ENCODE measurements at places on chromosomes 4 and X.

- DNase-seq: no peak
Observed at GRCh38 chrX:69130439-69130838, 34.8 kb downstream of the PJA1 start.

DNA sequence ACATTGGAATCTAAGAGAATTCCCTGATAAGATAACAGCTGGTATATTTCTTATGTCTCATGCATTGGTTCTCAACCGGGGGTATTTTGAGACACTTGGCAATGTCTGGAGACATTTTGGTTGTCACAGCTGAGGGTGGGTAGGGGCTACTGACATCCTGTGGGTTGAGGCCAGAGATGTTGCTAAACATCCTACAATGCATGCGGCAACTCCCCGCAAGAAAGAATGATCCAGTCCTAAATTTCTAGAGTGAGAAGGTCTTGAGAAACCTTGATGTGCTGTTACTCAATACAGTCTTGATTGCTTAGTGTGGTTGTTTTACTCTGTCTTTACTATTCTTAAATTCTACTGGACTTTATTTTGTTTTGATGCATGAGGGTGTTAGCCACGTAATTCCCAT is 287.2 kb downstream of the FRMPD4 start:
- no peak for DNase-seq

DNA sequence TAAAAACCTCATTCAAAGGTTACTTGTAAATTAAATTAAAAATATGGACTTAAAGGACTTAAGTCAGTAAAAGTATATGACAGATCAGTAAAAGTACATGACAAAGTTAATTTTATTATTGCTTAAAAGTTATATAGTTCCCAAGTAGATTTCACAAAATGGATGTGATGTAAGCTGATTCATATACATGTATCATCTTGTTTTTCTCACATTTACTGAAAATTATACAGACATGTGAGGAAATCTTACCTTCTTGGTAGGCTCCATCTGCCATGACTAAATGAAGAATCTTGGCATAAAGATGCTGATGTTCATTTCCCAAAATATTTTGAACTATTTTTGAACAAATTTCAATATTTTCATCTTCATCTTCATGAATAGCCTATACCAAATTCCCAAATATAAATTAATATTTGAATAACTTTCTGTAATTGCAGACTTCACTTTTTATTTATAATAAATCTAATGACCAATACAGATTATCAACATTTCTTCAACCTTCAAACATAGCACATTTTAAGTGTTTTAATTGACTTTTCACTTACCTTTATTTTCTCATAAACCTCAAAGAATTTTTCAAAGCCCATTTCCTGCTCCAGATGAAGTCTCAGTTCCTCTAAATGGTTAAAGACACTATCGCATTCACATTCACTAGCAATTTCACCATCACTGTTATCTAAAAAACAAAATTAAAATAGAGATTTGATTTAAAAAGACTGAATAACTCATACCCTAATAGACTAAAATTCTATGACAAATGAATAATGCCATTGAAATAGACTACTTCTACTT is 129.4 kb upstream of the SH3RF1 start:
- DNase-seq: no peak

- no peak for DNase-seq
Observed at GRCh38 chr4:14375816-14376215, 626.5 kb upstream of the CPEB2 start.

DNA sequence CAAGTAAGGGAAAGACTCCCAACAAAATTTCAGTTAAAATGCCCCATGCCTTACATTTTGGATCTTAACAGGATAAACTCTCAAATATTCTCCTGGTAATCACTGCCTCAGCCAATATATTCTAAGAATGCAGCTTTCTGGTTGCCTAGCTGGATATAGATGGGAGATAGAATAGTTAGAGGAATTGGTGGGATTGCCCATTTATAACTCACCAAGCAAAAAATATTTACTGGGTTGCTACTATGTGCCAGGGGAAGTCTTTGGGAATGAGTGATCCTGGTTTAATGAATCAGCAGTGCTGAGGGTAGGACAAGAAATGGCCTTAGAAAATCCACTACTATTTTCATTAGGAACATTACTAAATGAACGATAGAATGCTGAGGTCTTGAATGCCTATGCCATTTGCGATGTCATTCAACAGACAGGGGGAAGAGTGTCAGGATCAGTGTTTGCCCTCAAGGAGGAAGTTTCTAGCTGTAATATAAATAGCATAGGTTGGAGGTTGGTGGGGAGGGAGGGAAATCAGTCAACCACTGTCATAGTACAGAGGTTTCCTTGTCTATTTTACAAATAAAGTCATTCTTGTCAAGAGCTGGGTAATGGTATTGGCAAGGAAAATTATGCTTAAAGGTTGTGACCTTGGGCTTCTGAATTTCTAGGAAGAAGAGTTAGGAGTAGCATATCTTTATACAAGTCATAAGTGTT is 63.5 kb downstream of the ENOPH1 start:
- DNase-seq: no peak

DNA sequence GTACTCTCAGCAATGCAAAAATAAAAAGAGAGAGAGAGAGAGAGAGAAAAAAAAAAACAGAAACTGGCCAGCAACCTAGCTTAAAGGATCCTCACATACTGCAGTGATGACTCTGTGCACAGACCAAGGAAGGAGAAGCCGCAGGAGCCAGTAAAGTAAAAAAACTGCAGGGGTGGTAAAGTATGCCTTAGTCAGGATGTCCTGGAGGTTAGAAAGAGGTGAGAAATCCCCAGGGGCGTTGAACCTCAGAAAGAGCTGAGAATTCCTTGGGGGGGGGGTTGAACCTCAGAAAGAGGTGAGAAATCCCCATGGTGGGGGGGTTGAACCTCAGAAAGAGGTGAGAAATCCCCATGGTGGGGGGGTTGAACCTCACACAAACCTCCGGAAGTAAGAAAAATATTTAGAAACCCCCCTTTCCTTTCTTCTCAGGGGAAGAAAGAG is 48.0 kb downstream of the MAGEA9 start:
- DNase-seq: no peak

DNA sequence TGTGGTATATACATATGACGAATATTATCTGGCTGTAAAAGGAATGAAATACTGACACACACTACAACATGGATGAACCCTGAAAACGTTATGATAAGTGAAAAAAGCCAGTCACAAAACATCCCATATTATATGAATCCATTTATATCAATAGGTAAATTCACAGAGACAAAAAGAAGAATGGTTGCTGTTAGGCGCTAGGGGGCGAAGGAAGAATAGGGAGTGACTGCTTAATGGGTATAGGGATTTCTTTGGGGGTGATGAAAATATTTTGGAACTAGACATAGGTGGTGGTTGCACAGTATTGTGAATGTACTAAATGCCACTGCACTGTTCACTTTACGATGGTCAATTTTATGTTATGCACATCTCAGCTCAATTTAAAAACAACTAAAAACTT is 96.4 kb upstream of the EGFL6 start:
- no peak for DNase-seq

DNA sequence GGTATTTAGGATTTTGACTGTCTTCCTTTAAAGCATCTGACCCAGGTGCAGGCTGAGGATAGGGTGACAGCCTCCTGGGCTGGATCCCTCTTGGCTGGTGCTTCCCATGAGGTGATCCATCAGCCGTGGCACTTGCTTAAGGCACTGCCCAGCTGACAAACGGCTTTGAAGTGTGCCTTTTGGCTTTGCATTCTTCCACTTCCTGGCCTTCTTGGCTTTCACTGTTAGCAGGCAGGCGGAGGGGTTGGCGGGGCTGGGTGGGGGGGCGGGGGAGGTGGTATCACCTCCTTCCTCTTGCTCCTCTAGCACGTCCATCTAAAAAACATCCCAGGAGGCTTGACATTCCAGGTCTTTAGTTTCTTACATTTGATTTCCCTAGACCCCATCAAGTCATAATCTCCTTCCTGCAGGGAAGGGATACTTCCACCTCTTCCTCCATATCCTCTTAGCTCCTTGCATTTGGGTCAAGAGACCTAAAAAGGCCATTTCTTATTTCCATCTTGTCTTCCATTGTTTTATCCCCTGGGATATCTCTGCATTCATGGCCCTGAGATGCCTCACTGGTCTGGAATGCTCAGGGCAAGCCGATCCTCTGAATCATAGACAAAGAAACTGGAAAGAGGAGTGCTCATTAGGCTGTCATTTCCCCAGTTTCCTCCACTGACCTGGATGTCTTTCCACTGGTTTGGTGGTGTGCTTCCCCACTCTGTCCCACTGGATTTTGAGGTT is 11.3 kb upstream of the APLN start:
- no peak for DNase-seq

DNA sequence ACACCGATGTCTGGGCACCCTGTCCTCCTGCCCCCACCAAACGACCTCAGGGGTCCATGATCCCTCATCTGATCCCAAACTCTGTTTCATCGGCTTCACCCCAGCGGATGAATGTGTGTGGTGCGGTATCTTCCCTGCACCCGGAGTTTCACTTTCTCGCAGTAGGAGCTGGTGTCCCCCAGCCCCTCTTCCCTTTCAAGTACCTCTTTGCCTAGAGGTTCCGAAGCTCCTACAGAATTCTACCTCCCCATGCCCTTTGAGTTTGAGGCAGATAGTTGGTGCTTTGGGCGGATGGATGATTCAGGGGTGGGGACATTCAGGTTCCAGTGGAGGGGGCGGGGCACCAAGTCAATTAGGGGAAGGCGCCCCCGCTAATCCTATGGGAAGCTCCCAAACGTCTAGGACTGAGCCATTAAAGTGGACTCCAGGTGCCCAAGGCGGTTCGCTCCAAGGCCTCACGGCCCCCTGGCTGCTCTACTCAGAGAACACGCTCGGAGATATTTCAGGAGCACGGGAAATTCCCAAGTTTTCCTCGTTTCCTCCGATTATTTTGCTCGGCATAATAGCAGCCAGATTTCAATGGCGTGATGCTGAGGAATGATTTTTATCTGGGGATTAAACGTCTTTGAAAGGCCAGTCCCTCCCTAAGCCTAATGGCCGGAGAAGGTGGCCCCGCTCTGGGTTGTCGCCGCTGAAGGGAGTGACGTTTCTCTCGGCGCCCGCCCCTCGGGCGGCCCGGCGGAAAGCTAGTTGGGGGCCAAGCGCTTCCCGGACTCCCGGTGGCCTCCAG is 1.3 kb downstream of the MSX1 start:
- no peak for DNase-seq

DNA sequence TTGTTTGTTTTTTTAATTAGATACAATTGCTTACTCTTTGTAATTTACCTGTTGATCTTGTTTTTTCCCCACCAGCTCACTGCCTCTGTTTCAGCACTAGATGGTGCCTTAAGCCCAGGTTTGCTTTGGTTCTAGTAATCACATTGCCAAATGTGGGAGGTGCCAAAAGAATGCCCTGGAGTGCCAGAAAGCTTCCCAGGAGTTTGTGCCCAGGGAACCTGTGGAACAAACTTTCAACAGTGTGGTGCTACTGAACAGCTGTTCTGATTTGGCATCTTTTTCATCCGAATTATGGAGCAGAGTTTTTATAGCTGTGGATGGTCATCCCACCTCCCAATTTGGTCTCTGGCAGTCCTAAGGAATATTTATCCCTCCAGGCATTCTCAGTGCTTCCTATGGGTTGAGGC is 1000.7 kb downstream of the STIM2 start:
- peak; percentile 4 for DNase-seq

DNA sequence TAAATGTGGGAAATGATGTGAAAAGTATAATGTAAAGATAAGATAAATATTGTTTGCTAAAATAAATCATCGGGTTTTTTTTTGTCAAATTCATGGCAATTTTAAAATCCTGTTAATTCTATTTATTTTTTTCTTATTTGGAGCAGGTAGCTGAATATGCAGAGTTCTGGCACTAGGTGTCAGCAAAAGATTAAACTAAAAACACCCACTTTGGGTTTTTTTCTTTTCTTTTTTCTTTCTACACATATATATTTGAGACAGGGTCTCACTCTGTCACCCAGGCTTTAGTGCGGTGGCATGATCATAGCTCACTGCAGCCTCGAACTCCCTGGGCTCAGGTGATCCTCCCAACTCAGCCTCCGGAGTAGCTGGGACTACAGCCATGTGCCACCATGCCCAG is 6.9 kb upstream of the RAP2C start:
- DNase-seq: no peak

GRCh38 chr4:37995981-37996775 is 36.0 kb downstream of the PTTG2 start:
- DNase-seq: no peak
